ENCODE measurements at places on chromosomes 7 and 10.

- DNase-seq, result no peak
Measured at GRCh38 chr10:13365243-13365642, 17.1 kb upstream of the SEPHS1 start.

DNA sequence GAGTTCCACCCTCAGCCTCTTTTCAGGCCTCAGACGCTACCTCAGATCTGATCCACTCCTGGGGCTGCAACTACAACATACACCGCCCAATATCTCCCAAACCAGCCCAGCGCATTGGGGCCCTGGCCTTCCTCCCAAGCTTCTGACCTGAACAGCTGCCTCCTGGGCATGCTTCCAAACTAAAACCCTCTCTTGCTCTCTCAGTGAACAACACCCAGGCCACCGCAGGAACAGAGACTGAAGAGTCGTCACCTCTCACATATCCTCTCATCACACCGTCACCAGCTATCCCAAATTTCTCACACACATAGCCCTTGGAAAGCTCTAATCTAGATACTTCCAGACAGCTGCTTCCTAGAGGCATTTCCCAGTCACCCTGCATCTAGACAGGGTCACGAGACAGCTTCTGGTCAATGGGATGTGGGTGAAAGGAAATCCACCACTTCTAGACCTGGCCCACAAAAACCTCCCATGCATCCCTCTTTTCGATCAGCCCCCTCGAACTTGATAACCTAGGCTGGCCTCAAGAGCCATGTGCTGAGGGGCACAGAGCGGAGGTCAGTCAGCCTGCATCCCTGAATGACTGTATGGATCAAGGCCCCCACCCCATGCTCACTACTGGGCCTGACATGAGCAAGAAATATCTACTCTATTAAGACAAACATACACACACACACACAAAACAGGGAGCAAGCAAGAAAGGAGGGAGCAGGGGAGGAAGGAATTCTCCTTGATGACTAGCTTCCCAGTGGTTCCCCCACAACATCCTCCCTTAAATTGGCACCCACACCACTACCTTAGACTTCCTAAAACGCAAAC is 1.8 kb downstream of the PARP12 start:
- DNase-seq, result no peak

DNA sequence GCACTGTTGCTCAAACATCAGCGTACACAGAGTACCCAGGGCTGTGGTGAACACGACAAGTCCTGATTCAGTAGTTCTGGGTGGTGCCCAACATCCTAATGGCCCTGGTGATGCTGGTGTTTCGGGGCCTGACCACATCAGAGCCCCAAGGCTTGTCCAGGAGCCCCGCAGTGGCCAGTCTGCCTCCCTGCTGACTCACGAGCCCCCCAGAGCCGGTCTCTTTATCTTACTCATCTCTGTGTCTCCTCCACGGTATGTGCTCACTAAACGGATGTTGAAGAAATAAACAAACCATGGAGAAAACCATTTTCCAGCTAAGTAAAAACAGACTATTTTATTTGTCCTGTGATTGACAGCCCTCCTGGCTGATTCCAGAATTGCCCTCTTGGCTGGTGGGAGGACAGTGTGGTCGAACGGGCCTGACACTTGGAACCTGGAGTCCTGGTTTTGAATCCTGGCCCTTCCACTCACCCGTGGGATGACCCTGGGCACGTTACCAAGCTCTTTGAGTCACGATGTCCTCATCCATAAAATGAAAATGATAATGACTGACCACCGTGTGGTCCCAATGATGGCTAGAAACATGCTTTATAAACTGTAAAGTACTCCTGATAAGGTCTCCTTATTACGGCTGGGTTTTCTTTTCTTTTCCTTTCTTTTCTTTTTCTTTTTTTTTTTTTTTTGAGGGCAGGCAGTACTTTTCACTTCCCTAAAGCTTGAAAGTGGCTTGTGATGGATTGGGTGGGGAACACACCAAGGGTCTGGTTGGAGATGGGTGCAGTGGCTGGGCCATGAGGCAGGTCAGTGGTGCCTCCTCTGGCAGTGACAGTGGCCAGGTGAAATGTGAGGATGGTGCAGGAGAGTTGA is 5.7 kb downstream of the HIP1 start:
- DNase-seq, result no peak

GRCh38 chr7:27453702-27454405 is 208.8 kb downstream of the HIBADH start:
- DNase-seq, result no peak

DNA sequence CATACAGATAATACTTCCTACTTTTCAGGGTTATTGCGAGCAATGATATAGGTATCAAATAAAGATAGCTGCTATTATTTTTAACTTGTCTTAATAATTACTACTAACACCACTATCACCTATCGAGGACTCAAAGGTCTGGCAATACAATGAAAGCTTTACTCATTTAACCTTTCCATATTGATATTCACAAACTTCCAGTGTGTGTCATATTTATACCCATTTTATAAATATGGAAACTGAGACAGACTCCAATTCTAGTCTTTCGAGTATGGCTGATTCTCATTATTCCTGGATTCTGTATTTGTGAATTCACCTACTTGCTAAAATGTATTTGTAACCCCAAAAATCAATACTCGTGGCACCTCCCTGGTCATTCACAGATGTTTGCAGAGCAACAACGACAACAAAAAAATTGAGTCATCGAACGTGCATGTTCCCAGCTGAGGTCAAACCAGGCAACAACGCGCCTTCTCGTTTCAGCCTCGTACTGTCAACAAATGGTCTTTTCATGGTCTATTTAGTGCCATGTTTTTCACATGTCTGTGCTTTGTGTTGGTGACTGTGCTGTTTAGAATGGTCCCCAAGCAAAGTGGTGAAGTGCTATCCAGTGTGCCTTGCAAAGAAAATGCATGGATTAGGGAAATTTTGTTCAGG is 51.7 kb downstream of the SMURF1 start:
- no peak for DNase-seq

- DNase-seq, result no peak
Measured at GRCh38 chr7:46850563-46851330, 731.2 kb downstream of the TNS3 start.

- DNase-seq, result no peak
Measured at GRCh38 chr7:129630341-129630740, 18.8 kb downstream of the NRF1 start.

GRCh38 chr10:78433076-78433595 is 399.5 kb downstream of the RPS24 start:
- no peak for DNase-seq

GRCh38 chr7:57482-58255 is 134.7 kb upstream of the FAM20C start:
- no peak for DNase-seq

DNA sequence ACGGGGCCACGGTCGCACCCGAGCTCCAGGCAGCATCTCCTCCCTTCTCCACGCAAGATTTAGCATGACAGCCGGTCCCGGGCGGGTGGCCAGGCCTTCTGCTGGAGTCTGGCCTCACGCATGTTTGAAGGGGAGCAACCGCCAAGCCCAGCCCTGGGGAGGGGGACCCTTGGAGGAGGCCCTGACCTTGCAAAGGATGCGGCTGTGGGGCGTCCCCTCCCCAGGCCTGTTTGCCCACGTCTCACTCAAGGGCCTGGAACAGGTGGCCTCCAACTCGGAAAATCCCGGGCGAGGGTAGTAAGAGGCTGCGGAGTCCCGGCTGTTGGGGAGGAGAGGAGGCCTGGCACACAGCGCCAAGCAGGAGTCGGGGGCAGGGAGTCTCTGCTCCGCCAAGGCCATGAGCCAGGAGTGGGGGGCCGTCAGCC is 50.6 kb upstream of the DPYSL4 start:
- no peak for DNase-seq

DNA sequence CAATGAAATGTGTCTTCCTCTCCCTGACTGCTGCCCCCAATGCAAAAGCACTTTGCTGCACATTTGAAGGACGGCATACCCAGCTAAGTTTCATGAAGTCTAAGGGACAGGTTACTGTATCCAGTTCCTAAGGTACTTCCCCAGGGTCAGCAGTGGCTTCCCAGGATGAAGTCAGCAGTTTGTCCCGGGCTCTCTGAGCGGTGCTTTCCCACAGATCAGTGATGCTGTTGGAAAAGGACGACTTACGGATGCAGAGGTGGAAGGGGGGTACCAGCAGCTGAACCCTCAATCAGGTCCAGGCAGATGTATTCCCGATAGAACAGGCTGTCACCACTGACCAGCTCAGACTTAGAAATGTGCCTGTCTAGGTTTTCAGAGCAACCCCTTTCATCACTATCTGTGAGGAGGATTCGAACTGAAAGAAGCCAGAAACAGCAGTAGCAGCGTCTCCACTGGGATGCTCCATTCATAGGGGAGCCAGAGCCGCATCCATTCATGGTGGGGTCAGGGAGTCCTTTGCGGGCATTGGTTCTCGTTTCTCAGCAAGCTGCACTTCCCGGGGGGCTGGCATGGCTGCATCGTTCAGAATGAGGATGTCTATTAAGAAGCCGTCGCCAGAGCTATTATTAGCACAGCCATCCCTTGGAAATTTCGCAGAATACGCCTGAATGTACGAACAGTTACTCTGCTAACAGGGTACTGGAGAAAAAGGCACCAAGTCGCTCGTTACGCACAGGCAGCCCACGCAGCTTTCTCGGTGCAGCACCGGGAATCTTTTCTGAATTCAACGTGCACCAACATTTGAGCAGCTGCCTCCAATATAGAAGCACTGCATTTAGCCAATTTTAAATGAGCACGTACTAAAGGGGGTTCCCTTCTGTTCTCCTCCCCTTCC is 303.7 kb downstream of the PRPF18 start:
- no peak for DNase-seq

GRCh38 chr7:87426160-87426559 is 49.3 kb downstream of the ABCB4 start:
- no peak for DNase-seq

DNA sequence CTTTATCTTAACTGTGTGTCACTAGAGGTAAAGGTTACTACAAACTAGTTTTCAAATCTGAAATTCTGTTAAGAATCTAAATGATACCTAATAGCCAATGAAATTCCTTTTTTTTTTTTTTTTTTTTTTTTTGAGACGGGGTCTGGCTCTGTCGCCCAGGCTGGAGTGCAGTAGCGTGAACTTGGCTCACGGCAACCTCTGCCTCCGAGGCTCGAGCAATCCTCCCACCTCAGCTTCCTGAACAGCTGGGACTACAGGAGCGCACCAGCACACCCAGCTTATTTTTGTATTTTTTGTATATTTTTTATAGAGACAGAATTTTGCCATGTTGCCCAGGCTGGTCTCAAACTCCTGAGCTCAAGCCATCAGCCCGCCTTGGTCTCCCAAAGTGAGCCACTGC is 160.3 kb upstream of the NEBL start:
- DNase-seq, result no peak

- no peak for DNase-seq
Measured at GRCh38 chr7:99170730-99171074, 26.8 kb upstream of the SMURF1 start.

DNA sequence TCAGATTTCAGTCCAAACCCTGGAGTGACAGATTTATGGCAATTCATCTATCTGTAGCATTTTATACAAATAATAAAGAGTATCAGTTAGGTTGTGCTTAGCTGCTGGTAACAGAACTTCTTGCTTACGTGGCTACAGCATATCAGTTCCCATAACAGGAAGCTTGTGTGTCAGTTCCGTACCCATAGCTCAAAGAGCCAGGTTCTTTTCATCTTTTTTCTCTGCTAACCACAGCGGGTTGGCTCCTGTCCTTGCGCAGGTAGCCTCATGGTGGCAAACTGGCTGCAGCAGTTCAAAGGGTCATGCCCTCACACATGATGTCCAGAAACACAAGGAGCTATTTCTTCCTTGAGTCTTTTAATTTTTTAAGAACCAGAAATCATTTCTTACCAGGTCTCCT is 1041.8 kb downstream of the GATA3 start:
- no peak for DNase-seq

DNA sequence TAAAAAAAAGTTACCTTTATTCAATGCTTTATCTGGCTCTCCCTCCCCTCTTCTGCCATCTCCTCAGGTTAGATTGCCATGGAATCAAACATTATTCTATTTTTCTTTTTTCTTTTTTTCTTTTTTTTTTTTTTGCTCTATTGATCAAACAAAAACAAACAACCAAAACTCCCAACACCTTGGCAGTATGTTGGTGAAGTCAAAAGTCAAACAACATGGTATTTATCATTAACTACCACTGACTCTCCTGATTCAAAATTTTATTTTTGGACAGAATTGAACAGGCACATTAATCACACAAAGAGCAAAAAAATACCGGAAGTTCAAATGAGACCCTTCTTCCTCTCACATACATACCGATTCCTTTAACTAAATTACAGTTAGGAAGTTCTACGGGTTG is 6.4 kb downstream of the PON1 start:
- no peak for DNase-seq

- no peak for DNase-seq
Measured at GRCh38 chr10:93671042-93671441, 31.4 kb downstream of the FRA10AC1 start.

DNA sequence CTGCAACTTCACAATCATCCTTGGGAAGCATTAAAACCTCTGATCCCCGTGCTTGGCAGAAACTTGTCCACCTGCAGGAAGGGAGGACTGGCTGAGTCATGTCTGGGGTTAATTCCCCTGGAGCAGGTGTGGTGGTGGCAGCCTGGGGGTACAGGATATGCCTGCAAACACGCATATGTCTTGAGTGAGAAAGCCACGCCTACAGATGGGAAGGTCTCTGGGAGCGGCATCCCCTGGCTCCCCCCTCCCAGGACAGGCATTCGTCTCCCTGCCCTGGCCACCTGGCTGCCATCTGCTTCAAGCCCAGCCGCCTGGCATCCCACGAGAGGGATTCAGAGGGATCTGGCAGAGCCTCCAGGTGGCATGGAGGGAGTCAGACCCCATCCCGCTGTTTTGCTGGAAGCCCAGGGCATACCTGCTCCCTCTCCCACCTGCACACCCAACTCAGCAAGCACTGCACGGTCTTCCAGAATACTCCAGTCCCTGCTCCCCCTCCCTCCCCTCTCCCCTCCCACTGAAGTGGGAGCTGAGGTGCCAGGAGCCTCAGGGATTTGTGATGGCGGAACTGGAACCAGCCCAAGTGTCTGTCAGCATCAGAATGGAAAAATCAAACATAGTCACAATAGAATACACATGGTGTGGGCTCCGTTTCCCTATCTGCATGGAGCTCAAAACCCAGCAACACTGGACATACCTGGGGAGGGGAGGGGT is 61.0 kb downstream of the CAMK2B start:
- DNase-seq, result no peak

- peak; percentile 65 for DNase-seq
Measured at GRCh38 chr7:114922026-114922651, at the start of gene MDFIC. Gene MDFIC (plus strand): TSS chr7:114922094. CDS start chr7:114923034, 940 bp downstream.

- DNase-seq, result no peak
Measured at GRCh38 chr7:108015740-108016139, 12.8 kb upstream of the LAMB1 start.

- no peak for DNase-seq
Measured at GRCh38 chr7:75888464-75889222, 9.8 kb downstream of the RHBDD2 start.

GRCh38 chr7:6279341-6279740 is 6.9 kb upstream of the CYTH3 start:
- no peak for DNase-seq

- DNase-seq, result no peak
Measured at GRCh38 chr7:29315122-29315891, 120.7 kb downstream of the CHN2 start.

GRCh38 chr10:118148247-118148646 is 101.5 kb upstream of the RAB11FIP2 start:
- DNase-seq, result no peak

All from activated CD4-positive, alpha-beta T cell treated with anti-CD3 and anti-CD28 coated beads, Interleukin-2, Interleukin-4, amounts not matched to agents 100 ng/mL and 50 ng/mL, durations not matched to agents 16 hours and 8 hours (primary cell).